ENCODE measurements at places on chromosomes 3 and 15.

DNA sequence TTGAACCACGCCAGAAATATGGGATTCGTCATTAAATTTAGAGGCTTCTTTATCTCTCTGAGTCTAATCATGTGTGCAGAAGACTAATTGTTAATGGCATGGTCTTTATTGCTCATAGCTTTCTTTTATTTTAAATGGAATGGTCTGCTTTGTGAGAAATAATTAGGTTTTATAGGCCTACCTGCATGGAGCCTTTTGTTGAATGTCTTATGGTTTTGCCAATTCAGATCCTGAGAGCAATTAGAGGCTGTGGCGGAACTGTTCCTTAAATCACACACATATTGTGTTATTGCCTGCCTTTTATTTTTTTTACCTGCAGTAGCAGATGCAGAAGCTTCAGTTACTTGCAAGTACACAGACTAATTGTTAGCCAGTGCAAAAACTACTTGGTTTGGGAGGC is 306.2 kb downstream of the NLGN1 start:
- no peak for DNase-seq

DNA sequence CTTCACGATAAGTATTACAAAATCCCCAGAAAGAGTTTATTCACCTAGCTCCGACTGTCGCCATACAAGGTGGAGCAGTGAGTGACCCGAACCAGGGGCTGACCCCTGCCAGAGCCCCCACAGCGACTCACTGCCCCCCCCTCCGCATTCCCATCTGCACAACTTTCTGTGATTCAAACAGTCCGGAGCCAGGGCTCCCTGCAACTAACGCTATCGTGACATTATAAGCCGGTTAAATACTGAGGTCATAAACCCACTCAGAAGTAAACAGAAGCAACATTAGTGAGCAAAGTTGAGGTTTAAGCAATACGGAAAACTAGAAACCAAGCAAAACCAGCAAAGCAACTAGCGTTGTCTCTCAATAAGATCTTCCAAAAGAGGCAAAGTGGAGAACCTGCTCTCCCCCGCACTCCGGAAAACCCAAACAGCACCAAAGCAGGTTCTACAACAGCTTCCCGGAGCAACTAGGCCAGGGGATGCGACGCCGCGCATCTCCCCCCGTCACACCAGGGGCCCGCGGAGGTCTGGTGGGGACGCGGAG is 642 bp downstream of the SCAP start:
- DNase-seq = peak; percentile 12

DNA sequence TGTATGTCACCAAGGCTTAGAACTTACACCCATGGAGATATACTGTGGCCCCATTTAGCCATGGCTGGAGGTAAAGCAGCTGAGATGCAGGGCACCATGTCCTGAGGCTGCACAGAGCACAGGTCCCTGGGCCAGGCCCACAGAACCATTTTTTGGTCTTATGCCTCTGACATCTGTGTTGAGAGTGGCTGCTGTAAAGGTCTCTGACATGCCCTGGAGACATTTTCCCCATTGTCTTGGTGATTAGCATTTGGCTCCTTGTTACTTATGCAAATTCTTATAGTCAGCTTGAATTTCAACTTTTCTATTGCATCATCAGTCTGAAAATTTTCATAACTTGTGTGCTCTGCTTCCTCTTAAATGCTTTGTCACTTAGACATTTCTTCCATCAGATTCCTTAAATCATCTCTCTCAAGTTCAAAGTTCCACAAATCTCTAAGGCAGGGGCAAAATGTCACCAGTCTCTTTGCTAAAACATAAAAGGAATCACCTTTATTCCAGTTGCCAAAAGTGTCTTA is 701.3 kb downstream of the EPHA3 start:
- DNase-seq = no peak

DNA sequence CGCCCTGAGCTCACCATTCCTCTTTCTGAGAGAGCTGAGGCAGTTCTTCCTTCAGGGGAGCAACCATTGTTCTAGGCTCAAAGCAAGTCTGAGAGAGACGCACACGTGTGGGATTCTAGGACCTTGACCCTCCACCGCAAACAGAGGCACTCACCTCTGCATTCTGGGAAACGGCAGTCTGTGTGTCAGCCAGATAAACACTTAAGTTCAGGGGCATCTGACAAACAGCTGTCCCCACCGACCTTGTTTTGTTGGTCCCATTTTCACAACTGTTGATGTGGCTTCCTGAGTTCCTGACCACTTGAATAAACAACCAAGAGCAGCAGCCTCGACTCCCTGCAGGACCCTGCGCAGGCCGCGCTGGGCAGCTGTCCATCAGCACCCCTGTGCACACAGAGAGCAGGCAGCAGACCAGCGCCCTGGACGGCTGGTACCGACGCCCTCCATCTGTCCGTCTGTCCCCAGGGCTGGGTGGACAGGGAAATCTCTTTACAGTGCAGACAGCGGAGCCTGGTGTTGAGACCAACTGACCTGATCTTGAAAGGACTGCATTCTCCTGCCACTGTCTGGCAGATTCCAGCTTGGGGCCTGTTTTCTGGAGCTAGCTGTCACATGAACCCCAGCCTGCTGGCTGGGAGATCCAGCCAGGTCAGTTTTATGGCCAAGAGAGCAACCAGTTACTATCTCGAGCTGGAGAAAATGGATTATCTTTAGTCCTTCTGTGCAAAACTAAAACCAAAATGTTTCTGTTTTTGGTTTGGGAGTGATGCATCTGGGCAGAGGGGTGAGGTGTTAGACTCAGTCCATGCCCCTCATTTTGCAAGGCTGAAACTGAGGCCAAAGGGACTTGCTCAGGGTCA is 64.2 kb downstream of the FAM43A start:
- no peak for DNase-seq

- no peak for DNase-seq
Observed at GRCh38 chr3:135447483-135447882, 518.0 kb upstream of the PPP2R3A start.

- no peak for DNase-seq
Observed at GRCh38 chr15:88651136-88651732, 12.4 kb downstream of the ISG20 start.

- DNase-seq = no peak
Observed at GRCh38 chr3:72345237-72345878, 502.9 kb downstream of the SHQ1 start.

GRCh38 chr3:98567666-98568270 is 25.6 kb downstream of the CPOX start:
- no peak for DNase-seq

- DNase-seq = no peak
Observed at GRCh38 chr3:108486941-108487340, 23.5 kb downstream of the MYH15 start.

DNA sequence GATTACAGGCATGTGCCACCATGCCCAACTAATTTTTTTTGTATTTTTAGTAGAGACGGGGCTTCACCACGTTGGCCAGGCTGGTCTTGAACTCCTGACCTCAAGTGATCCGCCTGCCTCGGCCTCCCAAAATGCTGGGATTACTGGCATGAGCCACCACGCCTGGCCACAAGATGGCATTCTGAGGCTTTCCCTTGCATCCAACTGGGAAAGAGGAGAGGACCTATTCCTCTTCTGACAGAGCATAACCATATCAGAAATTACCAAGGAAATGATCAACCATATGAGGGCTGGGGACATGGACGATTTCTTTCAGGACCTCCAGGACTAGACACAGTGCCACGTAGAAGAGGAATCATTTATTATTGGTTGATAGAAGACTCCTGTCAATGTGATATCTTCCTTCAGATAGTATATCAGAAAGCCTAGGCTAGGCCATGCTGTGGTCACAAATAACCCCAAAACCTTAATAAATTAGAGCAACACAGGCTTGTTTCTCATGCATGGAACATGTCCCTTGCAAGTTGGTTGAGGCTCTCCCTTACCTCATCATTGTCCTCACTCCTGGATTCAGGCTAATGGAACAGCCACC is 372.3 kb upstream of the IL12A start:
- DNase-seq = no peak

DNA sequence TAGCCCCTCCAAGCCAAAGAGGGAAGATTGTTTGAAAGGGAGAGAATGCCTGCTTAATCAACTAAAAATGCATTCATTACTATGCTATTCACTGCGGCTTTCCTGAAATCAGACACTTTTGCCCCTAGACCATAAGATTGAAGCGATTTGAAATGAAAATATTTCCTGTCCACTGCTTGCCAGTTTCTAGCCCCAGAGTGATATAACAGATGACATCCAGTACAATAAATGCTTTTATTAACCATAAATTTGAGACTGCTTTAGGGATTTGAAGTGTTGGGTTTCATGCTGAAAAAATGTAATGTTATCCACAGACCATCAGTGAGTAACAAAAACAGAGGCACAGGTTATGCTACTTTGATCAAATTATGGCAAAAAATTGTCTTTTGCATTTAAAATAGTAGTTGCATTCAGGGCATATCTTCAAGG is 14.1 kb downstream of the IL17RD start:
- no peak for DNase-seq

GRCh38 chr15:51846463-51847230 is 17.2 kb downstream of the TMOD3 start:
- DNase-seq = no peak

DNA sequence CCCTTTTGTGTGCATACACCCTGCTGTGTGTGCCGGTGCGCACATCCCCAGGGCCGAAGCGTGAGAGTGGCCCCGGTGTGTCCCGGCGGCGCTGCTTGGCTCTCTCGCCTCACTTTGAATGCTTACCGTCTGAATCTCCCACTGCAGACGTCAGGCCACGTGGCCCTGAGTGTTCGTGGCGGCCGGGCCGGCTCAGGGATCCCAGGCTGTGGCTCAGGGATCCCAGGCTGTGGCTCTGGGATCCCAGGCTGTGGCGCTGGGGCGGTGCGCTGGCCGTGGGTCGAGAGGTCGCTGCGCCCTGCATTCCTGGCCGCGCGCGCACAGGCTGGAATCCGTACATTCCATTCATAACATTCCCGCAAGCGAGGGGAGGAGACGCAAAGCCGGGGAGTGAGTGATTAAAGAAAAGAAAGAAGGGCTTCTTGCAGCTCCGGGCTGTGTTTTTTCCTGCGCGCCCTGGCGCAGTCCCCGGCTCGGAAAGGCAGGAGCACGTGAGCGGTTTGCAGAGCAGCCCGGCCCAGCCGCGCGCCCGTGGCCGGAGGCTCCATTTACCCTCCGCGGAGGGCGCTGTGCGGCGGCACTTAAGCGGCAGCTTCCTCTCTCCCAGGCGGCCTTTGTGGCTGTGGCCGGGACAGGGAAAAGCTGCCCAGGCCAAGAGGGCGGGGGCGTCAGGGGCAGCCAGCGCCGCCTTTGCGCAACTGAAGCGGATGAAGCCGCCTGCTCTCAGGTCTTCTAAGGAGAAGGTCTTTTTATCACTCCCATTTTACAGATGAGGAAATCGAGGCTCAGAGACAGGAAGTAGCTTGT is 87.0 kb upstream of the ALDH1L1 start:
- DNase-seq = no peak

GRCh38 chr15:97076011-97076410 is 745.5 kb downstream of the NR2F2 start:
- no peak for DNase-seq

DNA sequence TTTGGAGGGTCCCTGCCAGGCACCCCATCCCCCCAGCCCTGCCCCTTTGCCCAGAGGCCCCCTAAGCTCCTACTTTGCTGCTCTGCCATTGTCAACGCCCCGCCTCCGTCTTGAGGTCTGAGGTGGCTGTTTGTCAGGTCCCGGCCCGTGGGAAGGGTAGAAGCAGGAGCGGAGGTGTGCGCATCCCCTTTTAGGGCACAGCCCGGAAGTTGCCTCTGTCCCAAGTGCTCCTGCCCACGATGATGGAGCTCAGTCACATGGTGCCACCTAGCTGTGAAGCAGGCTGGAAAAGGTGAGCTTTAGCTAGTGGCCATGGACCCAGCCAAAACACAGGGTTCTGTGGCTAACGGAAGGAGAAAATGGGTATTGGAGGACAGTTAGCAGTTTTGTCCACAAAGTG is 28.5 kb upstream of the LCTL start:
- no peak for DNase-seq

DNA sequence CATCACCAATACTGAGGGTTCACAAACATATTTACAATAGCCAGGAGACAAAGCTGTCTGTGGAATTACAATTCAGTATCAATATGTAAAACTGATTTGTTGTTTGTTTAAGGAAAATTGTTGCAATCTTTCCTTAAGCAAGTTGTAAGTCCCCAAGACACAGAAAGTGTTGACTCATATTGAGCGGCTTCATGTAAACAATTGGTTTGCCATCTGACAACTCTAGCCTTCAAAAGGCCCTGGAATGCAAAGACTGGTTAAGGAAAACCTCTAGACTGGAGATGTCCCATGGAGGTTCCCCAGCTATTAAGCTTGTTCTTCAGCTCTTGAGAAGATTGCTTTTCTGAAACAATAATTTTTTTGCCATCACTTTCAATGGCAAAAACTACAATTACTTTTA is 283.7 kb upstream of the PROK2 start:
- no peak for DNase-seq

DNA sequence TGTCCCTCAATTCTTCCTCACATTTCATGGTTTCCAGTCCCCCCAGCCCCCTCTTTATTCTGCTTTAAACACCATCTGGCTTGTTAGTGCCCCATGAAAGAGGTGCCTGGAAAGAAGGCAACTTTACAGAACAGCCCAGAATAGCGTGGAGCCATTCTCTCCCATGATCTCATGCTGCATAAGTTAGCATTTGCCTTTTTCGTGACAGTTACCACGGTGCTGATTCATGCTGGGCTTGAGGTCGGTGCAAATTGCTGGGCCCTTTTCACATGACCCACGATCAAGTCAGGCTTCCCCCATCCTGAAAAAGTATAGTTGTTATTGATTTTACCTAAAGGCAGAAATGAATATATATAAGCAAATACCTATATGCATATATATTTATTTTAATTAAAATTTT is 29.6 kb downstream of the SQOR start:
- DNase-seq = no peak

DNA sequence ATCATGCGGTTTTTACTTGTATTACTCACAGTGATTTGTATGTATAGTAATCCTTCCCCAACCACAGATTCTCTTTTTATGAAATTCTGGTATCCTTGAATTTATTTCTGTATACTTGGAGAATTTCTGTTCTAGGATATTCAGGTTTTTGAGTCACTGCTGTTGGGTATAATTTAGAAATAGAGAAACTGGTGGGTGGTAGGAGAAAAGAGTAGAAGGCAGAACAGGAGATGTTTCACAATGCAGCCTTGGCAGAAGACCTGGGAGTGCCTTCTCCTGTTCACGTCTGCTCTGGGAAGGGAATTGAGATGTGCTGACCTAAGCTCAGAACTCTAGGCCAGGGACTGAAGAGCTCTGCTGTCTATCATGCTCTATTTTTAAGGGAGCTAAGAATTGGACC is 193.6 kb downstream of the EPHB1 start:
- DNase-seq = no peak

DNA sequence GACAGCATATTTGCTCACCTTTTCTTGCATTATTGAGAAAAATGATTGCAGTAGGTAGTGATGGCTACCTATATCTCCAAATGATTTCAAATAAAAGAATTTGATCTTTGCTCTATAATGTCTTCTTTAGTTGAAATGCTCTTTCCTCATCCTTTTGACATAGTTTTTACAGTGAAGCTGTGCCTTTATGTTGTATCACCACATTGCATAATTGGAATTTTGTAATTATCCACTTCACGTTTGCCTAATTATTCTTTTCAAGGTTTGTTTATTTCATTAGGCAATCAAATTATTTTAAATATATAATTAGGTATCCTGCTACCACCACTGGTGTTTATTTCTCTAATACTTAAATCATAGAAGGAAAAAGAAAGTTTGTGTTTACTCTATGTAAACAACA is 21.3 kb upstream of the P2RY13 start:
- DNase-seq = no peak

- no peak for DNase-seq
Observed at GRCh38 chr15:31331389-31331788, 4.8 kb downstream of the KLF13 start.

Data from stimulated activated CD4-positive, alpha-beta T cell treated with anti-CD3 and anti-CD28 coated beads, Interleukin-15, amount 100 ng/mL, for 1 hour (primary cell).